Hypothalamus (tissue), 51 donors: ENCODE measurements at places on chromosomes 4 and X.

DNA sequence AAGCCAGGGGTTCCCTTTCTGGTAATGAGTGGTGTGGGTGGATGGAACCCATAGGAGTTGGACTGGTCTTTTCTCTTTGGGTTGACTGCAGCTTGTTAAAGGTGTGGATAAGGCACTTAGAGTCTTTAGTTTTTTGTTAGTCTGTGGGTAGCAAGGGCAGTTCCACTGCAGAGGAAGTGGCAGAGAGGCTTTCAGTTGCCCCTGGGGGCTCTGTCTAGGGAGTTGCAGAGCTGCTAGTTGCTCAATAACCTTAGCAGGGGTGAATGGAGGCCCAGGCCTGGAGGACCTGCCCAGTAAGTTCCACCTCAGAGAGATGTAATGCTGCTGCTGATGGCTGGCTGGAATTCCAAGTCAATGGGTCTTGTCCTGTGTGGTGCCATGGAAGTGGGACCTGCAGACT lies 282.6 kb upstream of the NDST4 start:
- DNase-seq: no peak

GRCh38 chrX:7983581-7983980 lies 56.4 kb upstream of the PNPLA4 start:
- DNase-seq: no peak

DNA sequence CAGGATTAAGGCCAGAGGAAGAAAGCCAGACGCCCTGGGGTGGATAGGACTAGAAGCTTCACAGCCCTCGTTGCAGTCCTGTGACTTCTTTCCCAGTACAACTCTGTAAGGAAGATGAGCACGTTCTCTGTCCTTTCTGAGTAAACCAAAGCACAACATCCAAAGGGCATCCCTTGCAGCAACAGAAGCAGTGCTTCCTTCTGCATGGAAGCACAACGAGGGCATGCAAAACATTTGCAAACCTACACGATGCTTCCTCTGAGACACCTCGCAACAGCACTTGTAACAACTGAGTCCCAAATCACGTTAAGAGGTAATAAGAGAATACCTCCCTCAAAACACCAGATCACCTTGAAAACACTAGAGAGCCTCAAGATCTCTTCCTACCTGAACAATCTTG lies 335.7 kb upstream of the RASGEF1B start:
- no peak for DNase-seq

GRCh38 chrX:57156397-57157049 lies 19.3 kb upstream of the SPIN2A start:
- DNase-seq: peak; percentile 8

GRCh38 chrX:43968359-43968781 lies 4.8 kb downstream of the NDP start:
- DNase-seq: no peak
